ENCODE measurements at places on chromosomes 4 and X.

DNA sequence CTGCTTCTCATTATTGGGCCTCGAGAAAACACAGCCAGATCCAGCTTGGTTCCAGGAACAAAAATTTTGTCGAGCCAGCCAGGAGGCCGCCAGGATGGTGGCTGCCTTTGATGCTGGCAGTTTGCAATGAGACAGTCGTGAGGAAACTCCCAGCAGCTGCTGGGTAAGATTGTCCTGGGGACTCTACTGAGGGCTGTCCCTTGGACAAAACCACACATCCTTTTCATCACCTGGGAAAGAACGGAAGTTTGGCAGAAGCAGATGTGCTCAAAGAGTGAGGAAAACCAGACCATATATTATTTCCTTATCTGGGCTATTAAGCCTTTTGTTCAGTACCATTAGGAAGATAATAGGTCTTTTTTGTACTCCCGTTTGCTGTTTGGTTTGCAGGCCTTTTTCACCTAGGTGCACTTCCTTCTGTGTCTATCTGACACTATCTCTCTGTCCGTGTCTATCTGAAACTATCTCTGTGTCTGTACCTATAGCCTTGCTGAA, 13.4 kb upstream of the PAPSS1 start:
- DNase-seq = no peak

DNA sequence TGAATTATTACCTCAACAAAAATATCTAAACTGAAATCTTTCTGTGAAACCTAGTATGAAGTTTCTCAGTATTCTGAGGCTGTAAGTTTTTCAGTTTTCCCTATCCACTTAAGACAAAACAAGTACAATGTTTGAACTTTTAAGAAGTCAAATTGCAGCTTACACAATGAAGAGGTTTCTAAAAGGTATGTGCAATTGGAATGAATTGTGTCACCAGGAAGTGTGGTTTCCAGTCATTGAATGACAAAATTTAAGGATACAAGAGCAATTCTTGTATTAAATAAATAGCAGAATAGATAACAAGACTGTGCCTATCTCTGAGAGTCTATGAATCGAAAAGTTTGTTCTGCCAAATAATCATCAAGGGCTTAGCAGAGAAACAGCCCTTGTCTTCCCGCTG, 207.3 kb downstream of the ANKRD50 start:
- DNase-seq = no peak

GRCh38 chr4:111283066-111283677, 660.3 kb upstream of the PITX2 start:
- peak; percentile 15 for DNase-seq

- DNase-seq = no peak
These were observed 37.9 kb downstream of the RELL1 start for GRCh38 chr4:37648084-37648817.

DNA sequence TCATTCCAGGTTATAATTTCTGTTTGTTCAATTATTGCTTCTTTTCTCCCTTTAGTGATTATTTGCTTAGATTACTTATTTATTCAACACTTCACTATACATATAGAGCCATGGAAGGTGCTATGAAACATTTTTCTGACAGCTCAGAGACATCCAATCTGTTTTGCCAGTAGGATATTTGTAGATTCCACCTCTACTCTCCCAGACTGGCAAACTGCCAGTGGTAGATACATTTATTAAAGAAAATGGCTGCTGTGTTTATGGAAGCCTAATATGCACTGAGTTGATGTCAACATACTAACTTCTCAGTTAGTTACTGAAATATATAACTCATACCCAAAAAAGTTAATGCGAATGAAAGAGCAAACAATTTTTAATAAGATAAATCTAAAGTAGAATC, 348.6 kb downstream of the TRAM1L1 start:
- no peak for DNase-seq

- DNase-seq = no peak
These were observed 320.2 kb upstream of the CLNK start for GRCh38 chr4:11004818-11005217.

GRCh38 chrX:2756548-2756947, 4.7 kb downstream of the XG start:
- no peak for DNase-seq

DNA sequence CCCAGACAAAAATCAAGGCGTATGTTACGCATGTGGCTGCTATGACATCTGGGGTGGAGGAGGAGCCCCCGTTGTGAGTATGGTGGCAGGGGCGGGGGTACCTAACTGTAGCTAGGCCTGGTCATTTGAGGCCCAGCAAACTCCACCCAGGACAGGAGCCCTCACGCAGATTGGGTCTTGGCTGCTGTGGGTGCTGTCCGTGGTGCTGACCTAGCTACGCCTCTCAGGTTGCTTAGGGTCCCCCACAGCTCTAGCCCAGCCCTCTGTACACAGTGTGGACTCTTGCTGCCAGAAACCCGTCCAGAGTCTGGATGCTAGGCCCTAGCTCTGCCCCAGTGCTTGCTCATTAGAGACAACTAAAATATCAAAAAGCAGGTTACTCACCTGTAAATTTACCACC, 146.7 kb upstream of the PSAPL1 start:
- peak; percentile 50 for DNase-seq

- no peak for DNase-seq
These were observed 596.0 kb upstream of the SLIT2 start for GRCh38 chr4:19655666-19656065.

DNA sequence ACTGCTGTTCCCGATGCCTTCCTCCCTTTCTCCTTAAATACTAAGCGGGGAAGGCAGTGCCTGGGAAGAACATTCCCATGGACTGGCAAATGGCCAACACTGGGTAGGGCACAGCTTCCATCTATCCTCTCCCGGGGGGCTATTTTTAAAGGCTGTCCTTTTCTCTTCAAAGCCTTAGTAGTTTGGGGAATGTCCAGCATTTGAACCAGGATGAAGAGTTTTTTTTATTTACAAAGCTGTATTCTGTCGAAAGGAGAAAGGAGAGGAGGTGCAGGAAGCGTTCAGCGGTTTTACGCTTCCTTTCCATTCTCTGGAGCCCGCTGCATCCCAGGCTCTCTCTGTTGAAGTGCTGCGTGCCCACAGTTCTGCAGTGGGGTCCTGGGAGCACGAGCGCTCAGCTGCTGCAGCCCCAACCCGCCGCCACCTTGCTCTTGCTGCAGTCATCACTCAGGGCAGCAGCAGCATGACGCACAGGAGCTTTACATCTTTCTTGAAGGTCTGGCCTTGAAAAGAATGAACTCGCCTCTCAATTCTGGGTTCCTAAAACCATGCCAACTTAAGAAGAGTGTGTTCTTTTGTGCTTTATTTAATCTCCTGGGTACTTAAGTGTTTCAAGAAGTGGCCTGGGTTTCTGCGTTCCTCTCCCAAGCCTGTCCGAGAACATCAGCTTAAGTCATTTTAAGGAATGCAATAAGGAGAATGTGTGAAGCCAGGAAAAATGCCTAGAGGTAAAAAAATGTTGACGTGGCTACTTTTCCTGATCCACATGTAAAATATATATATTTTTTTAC, 427.2 kb downstream of the MAPK10 start:
- peak; percentile 50 for DNase-seq

GRCh38 chrX:11472879-11473278, 179.7 kb downstream of the AMELX start:
- DNase-seq = no peak

DNA sequence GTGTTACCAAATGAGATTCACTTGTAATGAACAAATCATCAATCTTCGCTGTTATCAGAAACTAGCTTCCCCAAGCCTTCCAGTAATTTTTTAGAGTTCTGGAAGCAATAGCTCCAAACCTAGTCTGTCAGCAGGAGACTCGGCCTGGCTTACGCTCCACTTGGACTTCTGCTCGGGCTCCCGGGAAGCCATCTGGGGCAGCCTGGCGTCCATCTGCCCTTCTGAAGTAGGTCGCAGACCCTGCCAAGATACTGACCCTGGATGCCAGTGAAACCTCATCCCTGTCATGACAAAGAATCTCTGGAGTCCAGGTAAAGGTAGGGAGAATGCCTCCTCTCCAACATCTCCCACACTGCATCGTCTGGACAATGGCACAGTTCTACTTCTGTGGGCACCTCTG, 493.8 kb upstream of the ZFP42 start:
- no peak for DNase-seq

DNA sequence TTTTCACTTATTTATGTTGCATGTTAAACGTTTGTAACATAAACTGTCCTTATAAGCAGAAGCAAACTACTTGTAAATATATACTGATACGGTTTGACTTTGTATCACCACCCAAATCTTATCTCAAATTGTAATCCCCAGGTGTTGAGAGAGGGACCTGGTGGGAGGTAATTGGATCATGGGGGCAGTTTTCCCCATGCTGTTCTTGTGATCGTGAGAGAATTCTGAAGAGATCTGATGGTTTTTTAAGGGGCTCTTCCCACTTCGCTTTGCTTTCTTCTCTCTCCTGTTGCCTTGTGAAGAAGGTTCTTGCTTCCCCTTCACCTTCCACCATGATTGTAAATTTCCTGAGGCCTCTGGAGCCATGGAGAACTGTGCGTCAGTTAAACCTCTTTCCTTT, 87.1 kb upstream of the MAPK10 start:
- DNase-seq = no peak

- no peak for DNase-seq
These were observed 33.5 kb upstream of the CYBB start for GRCh38 chrX:37746218-37746941.

DNA sequence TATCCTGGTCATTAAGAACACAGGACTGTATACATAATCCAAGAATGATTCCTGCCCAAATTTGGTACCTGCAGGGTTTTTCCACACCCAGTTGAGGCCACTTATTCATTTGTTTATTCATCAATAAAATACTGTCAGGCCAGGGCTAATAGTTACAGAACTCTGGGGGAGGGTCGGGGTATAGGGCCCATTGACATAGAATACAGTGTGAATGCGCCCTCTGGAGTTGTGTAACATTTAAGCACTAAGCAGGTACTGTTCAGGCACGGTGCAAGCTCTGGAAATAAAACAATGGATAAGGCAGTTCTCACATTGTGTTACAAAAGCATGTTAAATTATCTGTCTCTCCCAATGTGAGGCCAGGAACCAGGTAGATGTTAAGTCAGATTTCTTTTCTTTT, 30.8 kb upstream of the LRBA start:
- DNase-seq = no peak

- no peak for DNase-seq
These were observed 8.9 kb downstream of the MTHFD2L start for GRCh38 chr4:74166818-74167217.
